ENCODE measurements at places on chromosomes 4 and X.

GRCh38 chr4:7186516-7187167 lies 5.7 kb upstream of the SORCS2 start:
- no peak for DNase-seq

- DNase-seq = no peak
These were observed 20.3 kb upstream of the DHX15 start for GRCh38 chr4:24604558-24605214.

- DNase-seq = no peak
These were observed 93.6 kb downstream of the RBM47 start for GRCh38 chr4:40536032-40536431.

DNA sequence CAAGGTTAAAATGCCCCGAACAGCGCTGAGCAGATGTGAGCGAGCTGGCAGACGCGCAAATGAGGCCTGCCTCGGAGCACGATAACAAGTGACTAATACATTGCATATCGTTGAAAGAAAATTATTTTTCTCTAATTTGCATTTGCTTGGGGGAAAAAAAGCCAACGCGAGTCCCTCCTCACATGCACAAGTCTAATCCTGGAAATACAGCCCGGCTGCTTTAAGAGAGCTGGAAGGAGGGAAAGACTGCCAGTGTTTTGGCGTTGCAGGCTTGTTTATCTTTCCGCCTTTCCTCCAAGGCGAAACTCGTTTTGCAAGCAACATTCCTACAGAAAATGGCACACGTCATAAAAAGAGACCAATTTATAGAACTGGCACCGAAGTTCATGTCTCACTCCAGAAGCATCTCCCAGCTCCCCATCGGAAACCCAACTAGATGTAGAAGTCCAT lies 12.6 kb downstream of the BCOR start:
- no peak for DNase-seq

GRCh38 chr4:161892951-161893350 lies 270.8 kb downstream of the FSTL5 start:
- DNase-seq = no peak

DNA sequence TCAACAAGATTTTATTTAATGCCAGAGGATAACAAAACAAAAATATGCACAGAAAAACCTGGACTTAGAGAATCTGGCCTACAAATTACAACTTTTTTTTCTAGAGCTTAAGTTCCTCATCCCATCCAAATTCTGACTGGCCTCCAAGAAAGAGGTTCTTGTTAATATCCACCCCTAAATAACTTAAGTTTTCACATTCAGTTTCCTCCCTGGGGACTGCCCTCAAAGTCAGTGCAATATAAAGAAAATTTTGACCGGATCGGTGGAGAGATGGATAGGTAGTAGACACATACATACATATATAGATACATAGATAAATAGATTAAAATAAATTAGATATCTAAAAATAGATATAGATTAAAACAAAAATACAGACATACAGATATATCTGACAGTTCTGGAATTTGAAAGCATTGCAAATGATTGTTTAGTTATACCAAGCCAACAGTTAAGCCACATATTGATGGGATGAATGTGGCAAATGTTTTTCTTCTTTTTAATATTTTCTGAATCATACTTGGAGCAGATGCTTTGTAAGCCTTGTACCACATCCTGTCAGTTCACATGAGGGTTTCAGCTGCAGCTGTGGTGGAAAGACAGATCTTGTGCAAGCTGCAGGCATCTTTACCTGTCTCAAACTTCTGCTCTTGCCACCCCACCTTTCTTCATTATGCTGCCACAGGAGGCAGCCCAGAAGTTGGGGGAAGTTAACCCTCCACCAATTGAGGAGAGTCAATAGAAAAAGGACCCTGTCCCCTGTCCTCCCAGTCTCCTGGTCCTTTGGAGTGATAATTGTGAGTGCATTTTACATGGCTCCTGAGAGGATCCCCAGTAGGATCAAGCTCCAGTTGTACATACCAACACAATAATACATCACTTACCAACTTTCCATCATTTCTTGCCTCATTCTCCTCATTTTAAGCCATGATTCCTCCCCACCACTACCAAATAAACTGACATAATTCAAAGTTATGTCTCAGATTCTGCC lies 58.5 kb upstream of the PRDM8 start:
- no peak for DNase-seq

DNA sequence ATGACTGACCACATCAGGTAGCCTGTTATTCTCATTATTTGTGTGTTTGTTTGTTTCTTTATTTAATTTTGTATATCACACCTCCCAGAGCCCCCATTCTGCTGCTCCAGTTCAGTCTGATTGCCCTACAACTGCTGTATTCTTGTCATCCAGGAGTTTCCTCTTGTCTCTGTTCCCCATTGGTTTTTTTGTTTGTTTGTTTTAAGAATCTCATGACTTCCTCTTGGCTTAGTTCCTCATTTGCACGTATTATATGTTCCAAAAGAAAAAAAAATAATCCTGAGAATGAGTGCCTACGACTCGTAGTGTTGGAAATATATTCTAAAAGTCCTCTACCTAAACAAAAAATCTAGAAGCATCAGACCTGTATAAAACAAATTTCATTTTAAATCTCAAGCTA lies 142.3 kb upstream of the SLIT2 start:
- DNase-seq = no peak

GRCh38 chrX:133921764-133922389 lies 63.5 kb downstream of the GPC3 start:
- peak; percentile 76 for DNase-seq

DNA sequence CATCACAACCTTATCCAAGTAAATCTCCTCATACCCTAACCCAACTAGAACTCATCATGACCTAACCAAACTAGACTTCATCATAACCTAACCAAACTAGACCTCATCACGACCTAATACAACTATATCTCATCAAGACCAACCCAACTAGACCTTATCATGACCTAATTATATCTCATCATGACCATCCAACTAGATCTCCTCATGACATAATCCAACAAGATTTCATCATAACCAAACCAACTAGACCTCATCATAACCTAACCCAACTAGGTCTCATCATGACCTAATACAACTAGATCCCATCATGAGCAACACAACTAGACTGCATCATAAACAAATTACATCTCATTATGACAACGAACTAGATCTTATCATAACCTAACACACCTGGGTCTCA lies 86.4 kb downstream of the DHRSX start:
- DNase-seq = no peak

DNA sequence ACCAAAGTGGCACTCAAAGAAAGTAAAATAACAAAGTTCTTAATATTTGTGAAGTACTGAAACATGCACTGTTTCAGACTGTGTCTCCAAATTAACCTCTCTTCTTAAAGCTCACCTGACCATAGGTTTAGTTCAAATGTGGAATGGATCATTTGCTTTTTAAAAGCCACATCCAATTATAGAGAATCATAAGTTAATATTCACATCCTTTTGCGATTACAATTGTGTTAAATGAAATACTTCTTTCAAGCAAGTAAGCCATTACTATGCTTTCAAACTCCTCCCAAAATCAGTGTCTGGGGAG lies 95.3 kb upstream of the PTPN13 start:
- DNase-seq = no peak

GRCh38 chr4:32042486-32043247 lies 1322.5 kb downstream of the PCDH7 start:
- DNase-seq = peak; percentile 38

DNA sequence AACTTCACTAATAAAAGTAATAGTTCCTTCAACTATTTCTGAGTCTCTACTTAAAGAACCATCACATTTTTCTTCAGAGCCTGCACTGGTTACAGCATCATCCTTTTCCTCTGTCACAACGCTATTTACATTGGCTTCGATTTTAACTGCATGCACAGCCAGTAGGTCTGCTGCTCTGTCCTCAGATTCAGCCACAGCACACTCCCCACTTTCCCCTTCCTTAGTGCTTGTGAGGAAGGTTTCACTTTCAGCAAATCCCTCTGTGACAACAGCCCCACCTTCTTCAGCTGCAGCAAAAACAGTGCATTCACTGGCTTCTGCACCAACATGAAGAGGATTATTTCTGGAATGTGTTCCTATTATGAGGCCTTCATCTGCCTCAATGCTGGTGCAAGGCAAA lies 25.7 kb downstream of the BOD1L1 start:
- DNase-seq = no peak

GRCh38 chrX:72180539-72180938 lies 1.0 kb upstream of the PIN4 start:
- DNase-seq = no peak

DNA sequence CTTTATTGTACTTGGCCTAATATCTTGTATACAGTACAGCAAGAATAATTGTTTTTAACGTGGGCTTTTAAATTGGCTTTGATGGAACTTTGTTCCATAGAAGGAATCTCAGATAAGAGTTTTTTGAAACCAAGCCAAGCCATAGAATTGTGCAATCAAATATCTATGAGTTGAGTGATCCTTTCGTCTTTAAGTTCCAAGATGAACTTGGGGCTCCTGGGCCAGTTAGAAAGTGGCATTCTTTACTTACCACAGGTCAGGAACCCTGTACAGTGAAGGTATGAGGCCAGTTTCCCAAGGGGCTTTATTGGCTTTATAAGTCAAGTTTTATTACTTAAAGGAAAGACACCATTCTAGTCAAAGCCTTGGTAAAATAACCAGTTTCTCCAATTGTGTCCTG lies 2104.2 kb downstream of the PCDH7 start:
- no peak for DNase-seq

DNA sequence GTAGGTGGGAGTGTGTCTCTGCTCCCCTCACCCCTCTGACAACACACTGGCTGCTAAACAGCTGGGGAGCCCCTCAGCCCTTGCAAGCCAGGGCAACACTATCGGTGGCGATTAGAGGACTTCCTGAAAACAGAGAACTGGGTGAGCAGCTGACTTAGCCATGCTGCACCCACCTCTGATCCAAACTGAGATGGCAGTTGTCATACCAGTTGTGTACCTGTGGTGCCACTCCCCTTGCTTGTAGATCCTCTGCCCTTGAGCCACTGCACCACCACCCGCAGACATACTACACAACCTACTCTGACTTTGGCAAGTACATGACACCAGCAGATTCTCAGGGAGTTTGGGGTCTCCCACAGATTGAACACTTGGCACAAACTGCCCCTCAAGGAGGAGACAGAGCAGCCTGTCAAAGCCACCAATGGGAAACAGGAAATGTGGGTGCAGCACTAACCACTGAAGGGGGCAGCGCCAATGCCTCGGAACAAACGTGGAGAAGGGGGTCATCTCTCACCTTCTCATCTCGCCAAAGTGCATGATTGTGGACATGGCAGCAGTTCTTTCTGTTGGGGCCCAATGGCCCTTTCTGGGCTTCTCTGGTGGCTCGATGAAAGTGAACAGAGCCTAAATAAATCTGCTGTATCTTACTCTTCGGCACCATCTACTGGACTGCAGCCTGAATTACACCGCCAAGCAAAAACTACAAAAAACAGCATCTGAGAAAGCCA lies 119.8 kb downstream of the NEK1 start:
- DNase-seq = peak; percentile 64

- DNase-seq = peak; percentile 38
These were observed 674.4 kb upstream of the LCORL start for GRCh38 chr4:18695733-18696527.

GRCh38 chrX:101605728-101606127 lies 12.1 kb downstream of the ARMCX6 start:
- no peak for DNase-seq

DNA sequence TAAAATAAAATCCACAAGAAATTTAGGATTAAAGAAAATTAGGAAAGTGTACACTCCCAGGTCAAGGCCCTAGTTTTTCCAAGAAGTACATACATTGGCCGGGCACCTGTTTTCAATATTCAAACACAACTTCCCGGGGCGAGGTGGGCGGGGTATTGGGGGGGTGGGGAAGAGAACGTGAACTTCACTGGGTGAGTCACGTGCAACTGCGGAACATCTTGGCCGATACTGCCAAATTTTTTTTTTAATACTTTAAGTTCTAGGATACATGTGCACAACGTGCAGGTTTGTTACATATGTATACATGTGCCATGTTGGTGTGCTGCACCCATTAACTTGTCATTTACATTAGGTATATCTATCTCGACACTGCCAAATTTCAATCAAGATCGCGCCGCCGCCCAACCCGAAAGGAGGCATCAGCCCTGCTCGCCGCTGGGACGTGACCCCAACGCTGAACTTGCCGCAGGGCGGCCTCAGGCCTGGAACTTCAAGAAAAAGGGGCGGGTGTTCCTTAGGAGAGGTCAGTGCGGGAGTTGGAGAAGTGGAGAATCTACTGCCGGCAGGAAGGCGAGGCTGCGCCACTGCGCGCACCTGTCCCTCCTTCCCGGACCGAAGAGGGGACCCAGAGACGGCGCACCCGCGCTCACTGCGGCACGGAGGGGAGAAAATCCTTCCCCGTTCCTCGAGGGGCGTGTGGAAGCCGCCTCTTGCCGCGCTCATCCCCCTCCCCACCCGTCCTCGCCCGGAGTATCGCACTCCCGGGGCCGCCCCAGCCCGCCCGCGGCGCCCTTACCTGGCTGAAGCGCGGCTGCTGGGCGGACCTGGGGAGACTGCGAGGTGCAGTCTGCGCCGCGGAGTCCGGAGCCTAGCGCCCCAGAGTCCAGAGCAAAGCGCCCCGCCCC lies at the start of gene TEC:
TEC (minus strand) TSS at position 883 of the 905 bp plus-strand sequence. CDS start 41,224 bp downstream, outside the sequence.
- peak; percentile 63 for DNase-seq

DNA sequence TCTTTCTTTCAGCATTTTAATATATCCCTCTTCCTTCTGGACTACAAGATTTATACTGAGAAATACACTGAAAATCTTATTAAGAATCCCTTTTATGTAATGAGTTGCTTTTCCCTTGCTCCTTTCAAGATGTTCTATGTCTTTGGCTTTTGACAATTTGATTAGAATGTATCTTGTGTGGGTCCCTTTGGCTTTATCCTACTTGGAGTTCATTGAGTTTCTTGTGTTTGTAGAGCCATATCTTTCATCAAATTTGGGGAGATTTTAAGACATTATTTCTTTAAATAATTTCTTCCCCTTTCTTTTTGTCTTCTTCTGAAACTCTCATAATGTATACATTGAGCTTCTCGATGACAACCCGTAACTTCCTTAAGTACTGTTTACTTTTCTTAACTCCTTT lies 739.9 kb upstream of the AMOT start:
- DNase-seq = no peak

GRCh38 chr4:20253735-20254409 lies 2.2 kb downstream of the SLIT2 start:
- no peak for DNase-seq

DNA sequence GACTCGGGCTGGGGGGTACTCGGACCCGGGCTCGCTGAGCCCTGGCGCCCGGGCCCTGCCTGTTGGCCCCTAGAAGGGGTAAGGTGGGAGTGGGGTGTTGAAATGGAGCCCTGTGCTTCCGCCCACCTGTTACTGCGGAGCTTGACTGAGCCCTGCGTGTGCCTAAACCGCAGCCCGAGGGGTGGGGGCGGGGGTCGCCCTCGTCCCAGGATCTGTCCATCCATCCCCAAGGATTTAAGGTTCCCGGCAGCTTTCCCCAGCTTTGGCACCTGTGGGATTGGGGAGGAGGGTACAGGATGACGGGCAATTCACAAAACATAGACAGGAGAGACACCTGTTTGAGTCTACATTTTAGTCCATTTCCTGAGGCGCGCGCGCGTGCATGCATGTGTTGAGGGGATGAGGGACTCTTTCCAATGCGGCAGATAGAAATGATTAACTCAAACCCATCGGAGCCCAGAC lies 779 bp downstream of the GABRQ start:
- DNase-seq = no peak

GRCh38 chr4:83731609-83732008 lies 195.7 kb downstream of the GPAT3 start:
- DNase-seq = peak; percentile 2

All from SK-MEL-5 (cell line).